ENCODE measurements at places on chromosomes 4 and X. TPM values are rescaled to one million over a fixed set of nuclear protein-coding genes. Genes with fewer than 3 reads are reported as not detected.

GRCh38 chrX:107451731-107452130 lies 2.3 kb downstream of the FRMPD3 start:
- DNase-seq = no peak
- H3K36me3 ChIP-seq = no peaks in the 10 kb centered on the region
- H3K4me3 ChIP-seq = no peak overlapping the region
- no peak overlapping the region for H3K27ac ChIP-seq
- H3K4me1 ChIP-seq = peaks cover 14% of the 10 kb centered on the region

DNA sequence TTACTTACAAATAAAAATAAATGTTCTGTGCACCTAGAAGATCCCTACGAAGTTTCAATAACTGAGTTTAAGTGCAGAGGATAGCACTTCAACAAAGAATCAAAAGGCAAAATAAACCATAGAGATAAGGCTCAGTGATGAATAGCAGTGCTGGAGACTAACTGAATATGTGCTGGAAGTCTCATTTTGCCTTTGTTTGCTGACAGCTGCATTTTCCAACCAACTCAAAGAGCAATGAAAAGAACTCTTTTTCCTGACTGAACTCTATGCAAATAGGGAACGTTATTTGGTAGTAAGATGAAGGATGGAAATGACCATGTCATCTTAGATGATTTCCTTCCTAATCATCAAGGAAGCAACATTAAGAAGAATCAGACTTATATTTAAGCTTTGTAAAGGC lies 32.7 kb upstream of the ADH7 start:
- no peak for DNase-seq
- no peak overlapping the region for H3K27ac ChIP-seq
- H3K4me1 ChIP-seq = no peaks in the 10 kb centered on the region
- H3K27me3 ChIP-seq = peaks cover 7% of the 10 kb centered on the region
- H3K4me3 ChIP-seq = no peak overlapping the region
- H3K36me3 ChIP-seq = no peaks in the 10 kb centered on the region

GRCh38 chr4:20576861-20577260 lies 123.4 kb upstream of the PACRGL start:
- H3K4me1 ChIP-seq = no peaks in the 10 kb centered on the region
- no peaks in the 10 kb centered on the region for H3K27me3 ChIP-seq
- no peak for DNase-seq
- H3K4me3 ChIP-seq = no peak overlapping the region
- H3K27ac ChIP-seq = no peak overlapping the region
- H3K36me3 ChIP-seq = no peaks in the 10 kb centered on the region

GRCh38 chrX:64427281-64427680 lies 32.0 kb upstream of the MTMR8 start:
- DNase-seq = no peak
- H3K4me3 ChIP-seq = no peak overlapping the region
- no peaks in the 10 kb centered on the region for H3K36me3 ChIP-seq
- H3K27ac ChIP-seq = no peak overlapping the region
- no peaks in the 10 kb centered on the region for H3K4me1 ChIP-seq

DNA sequence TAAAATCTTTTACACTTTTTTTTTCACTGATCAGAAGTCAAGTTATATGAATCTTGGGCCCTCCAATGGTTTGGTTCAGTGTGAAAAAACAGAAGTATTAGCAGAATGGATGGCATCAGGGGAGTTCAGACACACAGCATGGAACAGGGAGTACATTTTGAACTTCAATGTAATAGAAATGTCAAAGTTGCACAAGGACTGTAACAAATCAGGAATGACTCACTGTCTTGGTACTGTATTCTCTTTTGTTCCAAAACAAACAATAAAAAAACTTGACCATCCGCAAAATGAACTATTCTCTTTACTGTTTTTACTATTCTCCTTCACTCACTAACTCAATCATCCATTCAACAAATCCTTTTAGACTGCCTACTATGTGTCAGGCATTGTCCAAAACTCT lies 401.0 kb downstream of the FSTL5 start:
- no peaks in the 10 kb centered on the region for H3K36me3 ChIP-seq
- H3K4me1 ChIP-seq = no peaks in the 10 kb centered on the region
- H3K27me3 ChIP-seq = no peaks in the 10 kb centered on the region
- DNase-seq = no peak

GRCh38 chrX:63434665-63435064 lies 83.5 kb upstream of the SPIN4 start:
- H3K4me3 ChIP-seq = no peak overlapping the region
- H3K27me3 ChIP-seq = no peaks in the 10 kb centered on the region
- DNase-seq = no peak
- no peak overlapping the region for H3K27ac ChIP-seq

GRCh38 chr4:59608466-59608865 lies 1591.7 kb upstream of the ADGRL3 start:
- H3K36me3 ChIP-seq = no peaks in the 10 kb centered on the region
- no peaks in the 10 kb centered on the region for H3K4me1 ChIP-seq
- H3K27ac ChIP-seq = no peak overlapping the region

GRCh38 chrX:44705817-44706551 lies 137.8 kb upstream of the DUSP21 start:
- no peaks in the 10 kb centered on the region for H3K4me1 ChIP-seq
- no peak for DNase-seq
- no peak overlapping the region for H3K4me3 ChIP-seq
- H3K36me3 ChIP-seq = no peaks in the 10 kb centered on the region
- no peak overlapping the region for H3K27ac ChIP-seq
- no peaks in the 10 kb centered on the region for H3K27me3 ChIP-seq

- H3K4me1 ChIP-seq = no peaks in the 10 kb centered on the region
- no peak for DNase-seq
- peaks cover 8% of the 10 kb centered on the region for H3K36me3 ChIP-seq
- H3K4me3 ChIP-seq = no peak overlapping the region
Measured at GRCh38 chr4:128955751-128956150, 137.6 kb downstream of the SCLT1 start.

- peaks cover 2% of the 10 kb centered on the region for H3K27me3 ChIP-seq
- no peaks in the 10 kb centered on the region for H3K4me1 ChIP-seq
- DNase-seq = no peak
- no peak overlapping the region for H3K27ac ChIP-seq
Measured at GRCh38 chrX:136390921-136391320, 90.2 kb downstream of the ADGRG4 start.

- H3K27me3 ChIP-seq = peaks cover 6% of the 10 kb centered on the region
- H3K36me3 ChIP-seq = no peaks in the 10 kb centered on the region
- no peaks in the 10 kb centered on the region for H3K4me1 ChIP-seq
- DNase-seq = no peak
- no peak overlapping the region for H3K27ac ChIP-seq
Measured at GRCh38 chr4:67880866-67881610, 2.8 kb downstream of the TMPRSS11D start.

- no peaks in the 10 kb centered on the region for H3K27me3 ChIP-seq
- H3K4me1 ChIP-seq = peaks cover 2% of the 10 kb centered on the region
- H3K36me3 ChIP-seq = no peaks in the 10 kb centered on the region
- DNase-seq = no peak
Measured at GRCh38 chrX:17597836-17598439, 139.4 kb upstream of the SCML1 start.

- H3K27me3 ChIP-seq = no peaks in the 10 kb centered on the region
- H3K36me3 ChIP-seq = peaks cover 33% of the 10 kb centered on the region
- no peaks in the 10 kb centered on the region for H3K4me1 ChIP-seq
- DNase-seq = no peak
- H3K27ac ChIP-seq = no peak overlapping the region
- H3K4me3 ChIP-seq = no peak overlapping the region
Measured at GRCh38 chrX:1411326-1411725, 19.4 kb upstream of the SLC25A6 start.

Gene TDO2
- total RNA-seq = not detected

Gene PAGE2B
- 1.2 TPM for total RNA-seq

Gene DCK
- 37.2 TPM for total RNA-seq

Gene ARHGAP10
- total RNA-seq = 8.0 TPM

Gene HELT
- not detected for total RNA-seq

Gene HMGN5
- 5.4 TPM for total RNA-seq
